ENCODE measurements at places on chromosomes 12 and 14. TPM values are rescaled to one million over a fixed set of nuclear protein-coding genes. Genes with fewer than 3 reads are reported as not detected.

- DNase-seq: no peak
Measured at GRCh38 chr12:130937063-130937462, 16.6 kb upstream of the ADGRD1 start.

DNA sequence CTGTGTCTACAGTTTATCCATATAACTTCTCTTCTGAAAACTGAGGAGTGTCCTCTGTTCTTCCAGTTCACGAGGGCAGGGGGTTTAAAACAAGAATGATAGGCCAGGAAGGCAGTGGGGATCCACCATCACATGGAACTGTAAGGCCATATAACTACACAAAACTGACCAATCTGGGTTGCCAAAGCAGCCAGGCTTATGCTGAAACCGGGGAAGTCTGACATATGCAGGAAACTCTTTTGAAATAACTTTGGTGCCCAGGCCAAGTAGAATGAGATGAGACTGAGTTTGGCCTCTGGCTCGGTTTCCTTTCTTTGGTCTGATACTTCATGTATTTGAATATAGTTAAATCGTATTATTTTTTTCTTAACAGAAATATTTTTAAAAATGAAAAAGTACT lies 18.0 kb upstream of the ATF1 start:
- DNase-seq: no peak

DNA sequence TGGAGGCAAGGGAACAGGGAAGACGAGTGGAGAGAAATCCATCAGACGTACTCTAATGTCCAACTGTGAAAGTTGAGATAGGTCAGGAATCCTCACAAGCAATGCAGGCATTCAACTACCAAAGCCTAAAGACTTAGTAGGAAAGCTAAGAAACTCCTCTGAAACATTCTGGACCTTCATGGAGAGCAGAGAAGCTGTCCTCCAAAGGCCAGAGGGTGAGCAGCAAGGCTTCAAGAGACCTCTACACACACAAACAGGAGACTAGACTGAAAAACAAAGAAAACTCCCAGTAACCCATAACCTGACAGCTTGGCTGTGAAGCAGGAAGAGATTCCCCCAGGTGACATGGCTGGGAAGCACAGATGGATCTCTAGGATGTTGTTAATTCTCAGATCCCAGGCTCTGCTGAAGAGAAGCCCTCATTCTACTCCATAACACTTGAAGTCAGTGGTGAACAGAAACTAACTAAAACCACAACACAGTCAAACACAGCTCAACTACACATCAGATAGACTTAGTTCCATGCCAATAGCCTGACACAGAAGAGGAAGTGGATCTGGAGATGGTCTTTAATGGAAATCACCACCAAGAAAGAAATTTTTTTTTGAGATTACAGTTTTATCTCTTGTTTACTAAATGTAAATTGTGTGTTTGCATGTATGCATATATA lies 23.2 kb upstream of the LYZ start:
- no peak for DNase-seq

DNA sequence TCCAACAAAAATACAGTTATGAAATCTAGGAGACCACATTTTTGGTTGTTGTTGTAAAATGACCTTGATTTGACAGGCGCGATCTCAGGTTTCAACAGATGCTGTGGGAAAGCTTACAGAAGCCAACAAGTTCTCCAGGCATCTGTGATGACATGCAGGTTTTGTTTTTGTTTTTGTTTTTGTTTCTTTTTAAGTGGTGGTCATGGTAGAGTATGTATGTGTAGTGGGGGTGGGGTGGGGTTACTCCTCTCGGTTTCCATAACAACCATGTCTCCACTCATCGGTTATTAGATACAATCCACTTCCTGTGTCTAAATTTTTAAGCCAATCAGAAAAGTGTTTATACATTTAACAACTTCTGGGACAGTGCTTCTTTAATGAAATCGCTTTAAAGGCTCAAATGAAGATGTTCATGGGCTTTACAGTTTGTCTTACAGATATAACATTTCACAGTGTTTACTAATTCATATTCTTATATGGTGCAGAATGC lies 199.9 kb upstream of the FOXN3 start:
- no peak for DNase-seq

DNA sequence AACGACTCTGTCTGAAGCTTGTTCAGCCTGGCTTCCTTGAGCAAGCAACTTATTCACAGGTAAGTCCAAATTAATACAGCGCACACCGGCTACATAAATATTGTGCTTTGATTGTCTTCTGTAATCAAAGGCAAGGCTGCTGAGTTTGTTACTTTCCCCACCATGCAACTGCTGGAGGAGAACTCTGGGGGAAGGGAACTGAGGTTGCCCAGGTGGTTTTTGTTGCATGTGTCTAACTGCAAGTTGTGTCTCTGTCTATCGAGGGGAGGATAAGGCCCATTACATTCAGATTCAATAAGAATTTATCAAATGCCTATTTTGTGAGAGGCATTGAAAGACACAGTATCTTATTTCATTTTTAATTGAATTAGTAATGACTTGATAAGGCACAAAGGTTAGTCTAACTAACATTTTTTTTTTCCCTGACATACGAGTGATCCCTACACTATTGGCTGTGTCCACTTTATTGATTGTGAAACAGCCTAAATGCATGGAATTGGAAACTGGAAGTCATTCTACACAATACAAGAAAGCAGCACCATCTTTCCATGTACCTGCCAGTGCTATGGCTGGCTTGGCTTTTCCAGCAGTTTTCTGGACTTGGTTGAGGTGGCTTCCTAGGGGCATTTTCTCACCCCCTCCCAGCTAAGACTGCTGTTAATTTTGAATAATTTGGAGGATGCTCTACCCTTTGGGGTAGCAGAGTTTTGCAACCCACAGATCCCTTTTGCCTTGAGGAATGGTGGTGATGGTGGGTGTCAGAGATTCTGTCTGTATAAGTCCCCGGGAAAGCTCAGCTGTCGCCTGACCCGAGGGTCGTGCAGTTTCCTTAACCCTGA lies 951 bp upstream of the CHST11 start:
- DNase-seq: no peak

DNA sequence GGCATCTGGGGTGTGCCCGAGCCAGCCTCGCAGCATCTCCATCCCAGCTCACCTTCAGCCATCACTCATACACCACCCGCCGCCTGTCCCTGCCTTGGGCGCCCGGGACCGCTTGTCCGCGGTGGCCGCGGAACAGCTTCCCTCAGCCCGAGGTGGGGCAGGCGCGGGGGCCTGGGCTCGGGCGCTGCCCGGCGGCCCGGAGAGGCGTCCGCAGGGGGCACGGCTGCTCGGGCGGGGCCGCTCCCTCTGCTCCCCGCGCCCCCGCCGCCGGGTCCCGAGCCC lies 430 bp downstream of the SLC41A2 start:
- no peak for DNase-seq

GRCh38 chr12:53561590-53561953 lies 54.3 kb upstream of the NPFF start:
- DNase-seq: no peak

DNA sequence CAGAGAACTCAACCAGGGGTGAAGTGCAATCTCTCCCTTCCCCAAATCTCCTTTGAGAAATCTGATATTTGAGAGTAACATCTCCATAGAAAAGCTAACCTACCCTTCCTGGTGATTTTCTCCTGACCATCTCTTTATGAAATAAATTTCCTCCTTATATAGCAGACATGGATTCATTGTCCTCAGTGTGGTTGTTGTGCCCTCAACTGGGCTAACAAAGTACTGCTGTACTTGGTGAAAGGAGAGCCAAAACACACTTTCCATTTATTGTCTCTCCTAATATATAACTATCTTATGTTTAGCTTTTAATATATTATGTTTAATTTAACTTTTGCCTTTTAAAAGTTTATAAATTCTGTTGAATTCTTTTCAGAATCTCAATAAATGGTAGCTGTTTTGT lies 65.1 kb upstream of the SLCO1B1 start:
- no peak for DNase-seq

GRCh38 chr14:75429562-75429961 lies 1.7 kb downstream of the JDP2 start:
- DNase-seq: no peak

DNA sequence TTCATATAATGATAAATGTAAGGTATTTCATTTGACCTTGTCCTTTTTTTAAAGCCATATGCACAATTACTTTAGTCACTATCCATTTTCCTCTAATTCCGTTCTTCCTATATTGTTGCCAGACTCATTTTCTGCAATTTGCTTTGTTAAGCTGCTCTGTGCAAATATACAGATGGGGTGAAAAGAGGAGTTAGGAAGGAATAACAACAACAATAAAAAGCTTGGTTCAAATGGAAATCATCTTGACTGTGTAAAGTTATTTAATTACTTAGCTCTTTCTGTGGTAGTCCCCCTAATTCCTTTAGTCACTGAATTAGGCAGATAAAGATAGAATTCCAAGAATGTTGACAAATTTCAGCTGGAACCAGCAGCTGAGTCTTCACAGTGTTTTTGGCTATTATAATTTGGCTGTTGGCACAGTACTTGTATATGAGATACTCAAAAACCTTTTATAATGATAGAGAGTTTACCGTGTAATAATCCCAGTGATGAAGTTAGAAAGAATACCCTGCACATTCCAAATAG lies 838.0 kb downstream of the RPS29 start:
- DNase-seq: no peak

- DNase-seq: no peak
Measured at GRCh38 chr12:45685680-45686079, 43.8 kb upstream of the ARID2 start.

DNA sequence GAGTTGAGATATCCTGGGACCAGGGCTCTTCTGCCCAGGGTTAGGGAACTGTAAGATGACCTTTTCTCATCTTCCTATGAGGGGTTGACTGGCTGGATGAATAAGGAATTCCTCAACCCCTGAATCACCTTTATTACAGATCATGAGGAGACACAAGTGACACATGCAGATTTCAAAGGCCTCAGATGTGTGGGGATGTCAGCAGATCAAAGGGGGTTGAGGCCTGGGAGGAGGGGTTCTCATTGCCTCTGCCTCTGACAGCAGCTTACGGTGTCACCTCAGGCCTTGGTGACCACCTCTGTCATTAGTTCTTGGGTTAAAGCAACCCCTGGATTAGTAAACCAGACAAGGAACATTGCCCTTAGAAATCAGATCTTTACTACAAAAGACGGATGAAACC lies 2.1 kb upstream of the KRT72 start:
- DNase-seq: peak; percentile 52

The FAM186B gene
- total RNA-seq: not detected

The BDKRB2 gene
- total RNA-seq: 23.3 TPM

The KRT5 gene
- 4,247 TPM for total RNA-seq

The SLC7A7 gene
- total RNA-seq: 7.4 TPM

The AMDHD1 gene
- 0.49 TPM for total RNA-seq

The RTN1 gene
- total RNA-seq: 24.8 TPM
